ENCODE measurements at places on chromosomes 13 and 19.

DNA sequence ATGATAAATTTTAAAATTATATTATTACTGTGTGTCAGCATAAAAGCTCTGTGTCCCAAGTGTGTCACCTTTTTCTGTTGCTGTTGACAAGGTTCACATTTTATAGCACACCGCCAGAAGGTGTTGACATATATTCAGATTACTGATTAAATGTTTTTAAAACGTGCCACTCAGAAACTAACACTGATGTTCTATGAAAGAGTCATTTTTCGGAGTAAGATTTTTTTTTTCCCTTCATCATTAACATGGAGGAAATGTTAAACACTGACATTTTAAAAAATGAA is 197.5 kb downstream of the TM9SF2 start:
- DNase-seq, result no peak

DNA sequence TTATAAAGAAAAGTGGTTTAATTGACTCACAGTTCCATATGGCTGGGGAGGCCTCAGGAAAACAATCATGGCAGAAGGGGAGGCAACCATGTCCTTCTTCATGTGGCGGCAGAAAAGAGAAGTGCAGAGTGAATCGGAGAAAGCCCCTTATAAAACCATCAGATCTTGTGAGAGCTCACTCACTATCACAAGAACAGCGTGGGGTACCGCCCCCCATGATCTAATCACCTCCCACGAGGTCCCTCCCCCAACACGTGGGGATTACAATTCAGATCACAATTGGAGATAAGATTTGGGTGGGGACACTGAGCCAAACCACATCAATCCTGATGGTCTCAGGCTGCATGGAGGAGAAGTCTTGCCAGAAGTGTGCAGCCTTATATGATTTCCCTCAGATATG is 26.0 kb downstream of the TM9SF2 start:
- no peak for DNase-seq

- DNase-seq, result no peak
These were observed 21.6 kb upstream of the SEMA6B start for GRCh38 chr19:4580961-4581665.

GRCh38 chr19:36604656-36605100 is 435 bp upstream of the ZNF382 start:
- DNase-seq, result no peak

- DNase-seq, result no peak
These were observed 502.8 kb downstream of the COG6 start for GRCh38 chr13:40158218-40158617.

DNA sequence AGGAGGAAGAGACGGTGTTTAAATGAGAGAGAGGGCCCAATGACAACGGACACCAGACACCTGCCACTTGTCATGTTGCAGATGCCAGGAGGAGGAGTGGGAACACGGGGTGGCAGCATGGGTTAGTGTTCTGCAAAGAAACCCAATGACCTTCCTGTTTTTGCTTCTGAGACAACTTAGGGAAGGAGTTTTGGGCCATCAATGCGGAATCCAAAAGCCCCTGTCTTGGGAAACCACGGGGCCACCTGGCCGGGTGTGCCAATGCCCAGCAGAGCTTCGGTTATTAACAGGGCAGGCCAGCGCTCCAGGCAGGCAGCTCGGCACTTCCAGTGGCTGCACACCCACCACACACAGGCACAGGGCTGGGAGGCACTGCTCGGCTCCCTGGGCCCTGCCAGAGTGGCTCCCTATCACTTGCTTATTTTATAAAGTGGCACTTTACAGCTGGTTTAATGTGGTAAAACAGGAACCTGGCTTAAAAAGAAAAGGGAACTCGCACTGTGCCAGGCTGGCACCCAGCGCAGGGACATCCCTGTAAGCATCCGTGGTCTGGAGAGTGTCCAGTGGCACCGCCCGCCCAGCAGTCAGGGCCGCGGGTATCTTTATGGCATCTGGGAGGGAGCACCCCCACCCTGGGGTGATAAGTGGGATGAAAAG is 19.1 kb downstream of the ELL start:
- DNase-seq, result no peak

DNA sequence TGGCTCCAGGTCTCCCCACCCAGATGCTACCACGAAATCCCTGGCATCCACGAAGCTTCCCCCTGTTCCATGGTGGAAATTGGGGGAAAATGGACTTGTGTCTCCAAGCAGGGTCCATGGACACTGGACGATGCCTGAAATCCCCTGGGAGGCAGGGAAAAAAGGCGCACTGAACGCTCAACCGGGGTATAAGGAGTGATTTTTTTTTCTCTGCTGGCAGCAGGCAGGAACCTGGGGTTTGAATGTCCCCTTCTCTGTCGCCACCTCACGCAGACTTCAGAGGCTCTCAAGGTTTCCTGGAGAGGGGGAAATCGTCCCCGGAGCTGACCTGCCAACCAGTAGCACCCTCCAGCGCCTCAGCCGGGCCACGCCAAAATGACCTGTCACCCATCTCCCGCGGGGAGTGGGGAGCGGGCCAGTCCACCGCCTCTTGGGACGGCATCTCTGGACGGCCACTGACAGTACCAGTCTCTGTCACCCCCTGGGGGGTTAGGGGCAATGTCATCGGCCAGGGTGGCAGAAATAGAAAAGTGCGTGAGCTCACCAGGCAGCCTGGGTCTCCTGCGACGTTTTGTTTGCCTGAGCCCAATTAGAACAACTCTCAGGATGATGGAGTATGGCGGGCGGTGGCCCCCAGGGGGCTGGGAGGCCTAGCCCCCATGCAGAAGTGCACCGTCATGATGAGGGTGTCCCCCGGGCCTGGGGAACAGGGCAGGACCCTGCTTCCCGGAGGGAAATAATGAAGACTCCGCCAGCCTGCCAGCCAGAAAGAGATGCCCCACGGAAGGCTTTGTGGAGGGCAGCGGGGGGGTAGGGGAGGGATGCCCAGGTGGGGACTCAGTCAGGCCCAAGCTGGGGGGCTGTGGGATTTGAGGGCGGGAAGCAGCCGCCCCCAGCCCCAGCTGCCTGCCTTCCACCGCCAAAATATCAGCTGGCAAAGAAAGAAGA is 2.6 kb downstream of the PTPRS start:
- DNase-seq, result no peak

DNA sequence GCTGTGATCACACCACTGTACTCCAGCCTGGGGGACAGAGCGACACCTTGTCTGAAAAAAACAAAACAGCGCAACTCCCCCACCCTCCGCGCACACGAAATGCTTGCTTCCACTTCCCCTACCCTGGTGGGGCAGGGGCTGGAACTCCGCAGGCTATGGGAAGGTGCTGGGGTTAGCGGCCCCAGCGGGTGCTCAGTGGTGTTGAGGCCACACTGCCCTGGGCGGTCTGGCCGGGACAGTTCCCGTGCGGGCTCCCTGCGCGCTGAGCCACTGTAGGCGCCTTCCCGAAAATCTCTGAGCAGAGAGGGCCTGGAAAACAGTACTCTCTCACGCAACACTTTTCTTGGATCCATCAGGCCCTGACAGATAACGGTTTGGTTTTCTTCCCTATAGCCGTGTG is 1.1 kb upstream of the WTIP start:
- no peak for DNase-seq

DNA sequence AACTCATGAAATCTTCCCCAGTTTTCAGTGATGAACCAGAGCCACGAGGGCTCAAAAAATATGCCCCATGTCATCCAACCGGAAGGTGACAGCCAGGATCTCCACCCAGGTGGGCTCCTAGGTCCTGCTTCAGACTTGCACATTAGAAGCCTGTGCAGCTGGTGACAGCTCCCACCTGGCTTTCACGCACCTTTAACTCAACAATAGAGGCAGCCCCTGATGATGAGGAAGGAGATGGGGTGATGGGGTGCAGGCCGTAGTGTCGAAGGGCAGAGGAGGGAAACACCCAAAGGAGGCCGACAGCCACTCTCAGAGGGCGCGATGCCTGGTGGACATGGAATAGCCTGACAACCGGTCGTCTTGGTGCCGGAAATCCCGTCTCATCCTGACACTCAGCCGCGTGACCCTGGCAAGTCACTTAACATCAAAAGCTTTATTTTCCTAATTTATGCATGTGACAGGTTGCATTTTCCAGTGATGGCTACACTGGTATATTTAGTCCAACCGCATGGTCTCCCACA is 118.0 kb downstream of the SOX1 start:
- DNase-seq, result no peak

DNA sequence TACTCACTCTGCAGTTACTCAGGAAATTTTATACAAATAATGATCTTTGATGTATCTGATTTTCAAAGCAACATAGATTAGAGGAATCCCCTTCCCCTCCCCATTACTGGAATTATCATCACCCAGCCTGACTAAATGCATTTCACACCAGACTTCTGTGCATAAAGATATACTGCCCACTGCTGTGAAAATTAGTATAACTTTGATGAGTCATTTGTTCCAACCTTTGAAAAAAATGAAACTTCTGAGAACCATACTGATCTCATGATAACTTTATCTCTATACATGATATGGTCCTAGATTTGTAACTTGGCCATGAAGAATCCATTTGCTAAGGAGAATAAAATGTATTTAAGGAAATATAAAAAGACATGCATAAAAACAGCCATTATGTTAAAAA is 63.9 kb downstream of the GPC6 start:
- no peak for DNase-seq
